ENCODE measurements at places on chromosomes 2 and 18. TPM values are rescaled to one million over a fixed set of nuclear protein-coding genes. Genes with fewer than 3 reads are reported as not detected.

The RND3 gene
- 28.1 TPM for total RNA-seq

The ITM2C gene
- total RNA-seq = 45.2 TPM

DNA sequence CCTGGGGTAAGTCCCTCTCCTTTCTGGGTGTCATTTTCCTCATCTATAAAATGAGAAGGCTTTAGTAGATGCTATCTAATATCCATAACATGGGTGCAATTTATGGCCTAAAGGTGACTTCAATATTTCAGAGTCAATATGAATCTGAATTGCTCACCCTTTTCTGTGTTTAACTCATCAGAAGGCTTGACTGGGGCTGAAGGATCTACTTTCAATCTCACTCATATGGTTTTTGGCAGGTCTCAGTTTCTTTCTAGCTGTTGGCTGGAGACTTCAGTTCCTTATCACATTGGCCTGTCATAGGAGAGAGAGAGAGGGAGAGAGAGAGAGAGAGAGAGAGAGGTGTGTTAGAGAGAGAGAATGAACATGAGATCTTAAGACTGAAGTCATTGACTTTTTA, 343.7 kb upstream of the MEX3C start:
- DNase-seq = no peak

DNA sequence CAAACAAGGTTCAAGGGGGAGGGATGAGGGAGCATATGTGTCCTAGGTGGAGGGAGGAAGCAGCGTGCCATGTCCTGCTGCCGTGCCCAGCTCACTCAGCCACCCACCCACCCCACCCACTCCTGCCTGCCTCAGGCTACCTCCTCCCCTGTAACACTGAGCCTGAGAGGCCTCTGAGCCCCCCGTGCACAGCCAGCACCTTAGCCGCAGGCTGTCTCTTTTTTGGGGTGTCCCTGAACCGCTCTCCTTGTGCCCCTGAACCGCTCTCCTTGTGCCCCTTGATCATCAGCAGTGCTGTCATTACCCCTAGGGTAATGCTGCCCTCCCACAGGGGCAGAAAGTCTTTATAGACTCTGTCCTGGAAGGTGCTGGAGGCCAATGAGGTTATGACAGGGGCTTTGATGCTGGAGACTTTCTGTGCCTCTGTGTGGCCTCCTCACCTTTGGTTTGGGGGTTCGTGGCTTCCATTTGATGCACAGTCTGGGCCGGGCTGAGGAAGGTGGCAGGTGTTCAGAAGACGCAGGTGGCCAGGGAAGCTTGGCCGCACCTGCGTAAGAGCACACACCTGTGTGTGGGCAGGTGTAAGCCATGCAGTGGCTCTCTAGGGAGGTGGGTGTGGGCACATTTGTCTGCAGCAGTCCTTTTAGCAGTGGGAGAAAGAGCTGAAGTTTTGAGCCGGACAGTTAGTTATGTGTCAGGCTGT, 140.0 kb downstream of the SEPTIN10 start:
- no peak for DNase-seq

GRCh38 chr2:173547499-173547898, 192.8 kb downstream of the CDCA7 start:
- no peak for DNase-seq

All from liver (tissue), 10 donors.